ENCODE measurements at places on chromosomes 16 and 17.

GRCh38 chr17:56597495-56597990 is 4.0 kb downstream of the NOG start:
- DNase-seq: no peak

GRCh38 chr17:9308069-9308468 is 267.6 kb downstream of the STX8 start:
- DNase-seq: no peak

- no peak for DNase-seq
Observed at GRCh38 chr17:20111538-20111937, 102.4 kb downstream of the SPECC1 start.

- DNase-seq: no peak
Observed at GRCh38 chr17:48728232-48729231, at the start of gene HOXB13. TSS of gene HOXB13 (minus strand) at chr17:48728750. CDS start at chr17:48728593, 157 bp downstream.

GRCh38 chr17:36755586-36755985 is 154.2 kb downstream of the MRM1 start:
- DNase-seq: no peak

DNA sequence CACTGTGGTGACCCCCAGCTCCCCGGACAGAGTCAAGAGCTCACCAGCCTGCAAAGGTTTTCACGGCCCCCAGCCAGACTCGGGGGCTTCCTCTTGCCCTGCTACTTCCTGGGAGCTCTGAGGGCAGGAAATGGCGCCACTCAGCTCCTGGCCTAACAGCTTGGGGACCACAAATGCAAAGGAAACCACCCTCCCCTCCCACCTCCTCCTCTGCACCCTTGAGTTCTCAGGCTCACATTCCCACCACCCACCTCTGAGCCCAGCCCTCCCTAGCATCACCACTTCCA is 375 bp upstream of the SPN start:
- no peak for DNase-seq

DNA sequence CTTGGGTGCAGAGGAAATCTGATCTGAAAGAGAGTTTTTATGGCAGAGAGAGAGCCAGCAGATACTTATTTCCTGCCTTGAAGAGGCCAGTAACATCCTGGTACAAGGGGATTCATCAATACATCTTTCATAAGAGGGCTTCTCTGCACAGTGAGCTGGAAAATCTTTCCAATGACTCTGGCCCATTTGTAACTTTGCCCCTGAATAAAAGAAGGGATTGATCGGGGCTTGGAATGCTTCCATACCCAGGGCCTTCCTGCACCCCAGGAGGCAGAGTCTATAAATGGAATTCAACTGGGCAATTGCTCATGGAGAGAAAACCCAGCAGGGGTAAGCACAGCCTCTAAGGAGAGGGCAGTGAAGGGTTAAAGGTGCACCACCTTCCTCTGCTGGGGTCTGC is 163.3 kb downstream of the XYLT1 start:
- DNase-seq: no peak

DNA sequence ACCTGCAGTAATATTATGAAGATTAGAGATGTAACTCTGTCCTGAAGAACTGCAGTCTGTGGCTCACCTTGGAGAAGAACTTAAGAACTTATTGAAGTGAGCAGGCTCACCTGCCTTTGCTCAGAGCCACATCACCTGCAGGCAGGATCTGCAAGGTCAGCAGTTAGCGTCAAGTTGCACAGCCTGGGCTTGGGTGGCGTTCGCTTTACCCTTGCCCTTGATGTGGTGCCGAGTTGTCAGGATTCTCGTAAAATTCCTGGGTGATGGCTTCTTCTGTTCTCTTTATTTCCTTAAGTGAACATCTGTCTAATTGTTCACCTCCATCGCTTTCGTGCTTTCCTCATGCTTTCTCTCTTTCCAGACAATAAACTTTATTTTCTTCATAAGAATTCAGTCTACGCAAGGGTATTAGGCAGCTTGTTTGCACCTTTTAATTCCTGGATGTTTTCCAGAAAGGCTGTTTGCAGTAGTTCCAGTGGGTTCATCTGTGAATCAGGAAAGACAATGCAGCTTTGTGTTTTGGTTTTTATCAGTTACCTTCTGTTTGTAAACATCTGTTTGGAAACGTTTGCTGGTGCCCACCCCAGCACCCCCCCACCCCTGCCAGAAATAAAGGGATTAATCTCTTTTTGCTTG is 254.3 kb downstream of the WWOX start:
- no peak for DNase-seq

- no peak for DNase-seq
Observed at GRCh38 chr17:21211825-21212479, 2.0 kb downstream of the TMEM11 start.

GRCh38 chr16:69223882-69224281 is 36.9 kb downstream of the SNTB2 start:
- DNase-seq: no peak

GRCh38 chr16:56988161-56988947 is 1.0 kb upstream of the NLRC5 start:
- DNase-seq: no peak

DNA sequence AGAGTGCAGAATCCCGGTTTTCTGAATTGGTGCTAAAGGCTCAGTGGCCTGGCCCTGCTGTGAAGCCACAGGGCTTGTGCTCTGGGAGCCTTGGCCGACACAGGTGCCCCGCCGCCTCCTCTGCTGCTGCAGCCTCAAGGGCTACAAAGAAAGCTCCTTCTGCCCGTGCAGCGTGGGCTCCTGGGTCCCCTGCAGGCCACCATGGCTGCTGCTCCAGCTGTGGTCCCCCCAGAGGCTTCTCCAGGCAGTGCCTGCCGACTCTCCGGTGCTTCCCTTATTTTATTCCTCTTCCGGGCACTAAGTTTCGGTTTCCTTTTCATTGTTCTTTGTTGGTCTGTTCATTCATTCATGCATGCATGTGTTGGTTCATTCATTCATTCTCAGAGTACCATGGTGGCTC is 53.1 kb downstream of the CMIP start:
- no peak for DNase-seq

GRCh38 chr17:64585146-64585545 is 77.0 kb downstream of the SMURF2 start:
- DNase-seq: no peak

DNA sequence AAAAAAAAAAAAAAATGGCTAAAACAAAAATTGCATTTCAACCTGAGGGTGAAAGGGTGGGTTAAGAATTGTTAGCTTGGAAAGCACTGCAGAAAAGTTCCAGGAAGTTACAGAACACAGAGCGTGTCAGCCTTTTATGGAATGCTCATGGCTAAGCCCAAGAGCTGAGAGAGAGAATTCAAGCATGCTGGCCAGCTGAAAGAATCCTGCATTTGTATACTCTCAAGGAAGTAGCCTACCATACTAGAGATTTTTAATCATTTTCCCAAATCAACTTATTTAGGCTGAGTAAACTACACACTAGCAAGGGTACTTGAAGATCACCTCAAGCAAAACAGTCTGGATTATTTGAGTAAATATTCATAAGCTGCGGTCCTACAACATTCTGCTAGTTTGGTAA is 153.9 kb downstream of the KCNJ2 start:
- no peak for DNase-seq

- DNase-seq: no peak
Observed at GRCh38 chr16:72091217-72091616, 2.2 kb downstream of the TXNL4B start.

DNA sequence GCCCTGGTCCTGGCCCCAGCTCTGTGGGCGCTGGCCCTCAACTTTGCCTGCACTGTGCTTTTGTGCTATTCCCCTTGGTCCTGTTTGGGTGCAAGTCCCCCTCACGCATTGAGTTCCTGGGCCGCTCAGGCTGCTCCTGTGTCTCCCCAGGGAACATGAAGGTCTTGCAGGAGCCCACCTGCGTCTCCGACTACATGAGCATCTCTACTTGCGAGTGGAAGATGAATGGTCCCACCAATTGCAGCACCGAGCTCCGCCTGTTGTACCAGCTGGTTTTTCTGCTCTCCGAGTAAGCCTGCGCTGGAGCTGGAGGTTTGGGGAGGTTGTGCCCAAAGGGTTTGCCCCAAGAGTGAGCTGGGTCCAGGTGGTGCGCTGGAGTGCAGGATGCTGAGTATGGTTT is 28.2 kb downstream of the IL4R start:
- no peak for DNase-seq

- no peak for DNase-seq
Observed at GRCh38 chr16:7334801-7335560, 2.3 kb downstream of the RBFOX1 start.

GRCh38 chr17:57724026-57724728 is 20.9 kb downstream of the CCDC182 start:
- peak; percentile 39 for DNase-seq

GRCh38 chr16:82459580-82460256 is 167.1 kb upstream of the CDH13 start:
- DNase-seq: no peak

- peak; percentile 9 for DNase-seq
Observed at GRCh38 chr17:78995761-78996451, 13.7 kb downstream of the CANT1 start.

- no peak for DNase-seq
Observed at GRCh38 chr16:69166946-69167930, 19.7 kb upstream of the SNTB2 start.

DNA sequence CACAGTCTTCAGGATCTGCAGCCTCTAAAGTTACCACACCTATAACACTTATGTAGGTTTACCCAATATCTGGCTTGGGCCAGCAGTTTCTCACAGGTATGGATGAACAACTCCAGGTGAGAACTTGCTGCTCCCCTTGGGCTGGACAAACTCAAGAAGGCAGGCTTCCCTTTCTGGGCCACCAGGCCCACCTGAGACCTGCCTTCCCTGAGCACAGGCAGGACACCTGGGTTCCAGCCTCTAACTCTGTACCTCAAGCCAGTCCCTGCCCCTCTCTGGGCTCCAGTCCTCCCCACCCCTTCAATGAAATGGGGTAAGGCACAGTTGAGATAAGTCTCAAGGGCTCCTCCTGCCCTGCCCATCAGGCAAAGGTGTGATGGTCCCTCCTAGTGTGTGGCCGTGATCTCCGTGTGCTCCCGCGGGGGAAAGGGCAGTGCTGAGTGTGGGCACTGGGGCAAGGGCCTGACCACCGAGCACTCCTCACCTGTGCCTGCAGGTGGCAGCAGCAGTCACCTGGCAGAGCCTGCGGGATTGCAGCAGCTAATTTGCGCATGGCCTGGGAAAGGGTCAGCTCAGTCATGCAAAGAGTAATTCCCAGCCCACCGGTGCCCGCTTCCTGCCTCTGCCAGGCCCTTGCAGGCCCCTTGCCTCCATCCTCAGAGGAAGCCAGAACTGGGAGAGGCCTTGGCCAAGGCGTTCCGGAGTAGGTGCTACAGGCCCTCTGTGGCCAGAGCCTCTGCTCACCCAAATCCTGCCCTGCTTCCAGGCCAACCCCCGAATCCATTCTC is 28.2 kb upstream of the ADGRG1 start:
- DNase-seq: no peak

- DNase-seq: no peak
Observed at GRCh38 chr17:44093231-44093900, 22.8 kb downstream of the G6PC3 start.
